ENCODE measurements at places on chromosomes 5 and 9. TPM values are rescaled to one million over a fixed set of nuclear protein-coding genes. Genes with fewer than 3 reads are reported as not detected.
A peak's percentile ranks its signal among the peaks of the same experiment; 100 is the strongest.

DNA sequence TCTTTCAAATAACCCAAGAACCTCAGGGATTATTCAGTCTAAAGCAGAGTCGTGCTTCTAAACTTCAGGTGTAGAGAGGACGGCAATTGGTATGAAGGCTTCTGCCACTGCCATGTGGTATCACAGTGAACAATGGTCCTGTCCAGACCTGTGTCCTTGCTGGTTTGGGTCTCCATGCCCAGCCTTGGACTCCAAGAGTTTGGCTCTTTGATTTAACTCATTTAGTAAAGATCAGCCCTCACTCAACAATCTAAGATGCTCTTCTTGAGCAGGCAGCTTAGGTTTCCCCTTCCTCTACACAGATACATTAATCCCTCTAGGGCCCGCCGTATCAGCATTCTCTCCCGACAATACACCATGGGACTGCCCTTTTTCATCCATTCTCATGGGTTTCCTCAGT is 518.0 kb downstream of the RAB3C start:
- DNase-seq: no peak

- DNase-seq: no peak
Observed at GRCh38 chr5:93192087-93192486, 388.9 kb downstream of the NR2F1-AS1 start.

GRCh38 chr9:126495411-126496180 is 118.1 kb upstream of the LMX1B start:
- DNase-seq: no peak

GRCh38 chr5:1522601-1523479 is 920 bp downstream of the LPCAT1 start:
- DNase-seq: peak; percentile 26

DNA sequence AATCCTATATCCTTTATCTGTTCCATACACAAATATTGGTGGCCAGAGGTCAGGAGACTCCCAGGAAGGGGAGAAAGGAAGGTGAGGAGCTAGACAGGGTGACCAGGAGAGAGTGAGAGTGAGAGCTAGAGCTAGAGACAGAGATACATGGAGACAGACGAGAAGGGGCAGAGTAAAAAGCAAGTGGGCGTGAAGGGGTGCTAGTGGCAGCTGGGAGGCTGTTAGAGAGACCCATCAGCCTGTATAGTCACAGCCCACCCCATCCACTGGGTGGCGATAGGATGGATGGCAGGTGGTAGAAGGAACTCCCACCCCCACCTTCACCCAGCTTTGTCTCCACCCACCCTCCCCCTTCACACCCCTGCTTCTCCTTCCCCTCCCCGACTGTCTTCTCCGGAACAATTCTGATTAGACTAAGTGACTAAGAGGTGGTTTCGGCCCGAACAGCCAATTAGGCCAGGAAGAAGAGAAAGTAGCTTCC is 32.8 kb downstream of the PCDH1 start:
- DNase-seq: peak; percentile 27

DNA sequence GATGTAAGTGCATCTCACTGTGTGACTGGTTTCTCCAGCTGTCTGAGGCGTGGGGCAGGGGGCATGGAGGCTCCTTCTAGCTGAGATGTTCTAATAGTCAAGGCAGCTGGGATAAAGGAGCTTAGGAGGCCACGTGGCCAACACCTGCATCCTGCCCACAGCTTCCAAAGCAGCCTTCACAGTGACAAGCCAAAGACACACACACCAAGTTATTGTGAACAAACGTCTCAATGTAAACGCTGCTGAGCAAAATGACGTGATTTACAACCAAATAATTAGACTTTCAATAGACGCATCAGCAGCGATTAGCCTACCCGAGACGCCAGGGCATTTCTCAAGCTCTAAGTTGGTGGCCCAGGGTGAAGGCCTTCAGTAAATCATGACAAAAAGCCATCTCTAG is 23.2 kb upstream of the SLC25A51 start:
- DNase-seq: no peak

- no peak for DNase-seq
Observed at GRCh38 chr5:44847206-44847852, 38.6 kb downstream of the MRPS30 start.

DNA sequence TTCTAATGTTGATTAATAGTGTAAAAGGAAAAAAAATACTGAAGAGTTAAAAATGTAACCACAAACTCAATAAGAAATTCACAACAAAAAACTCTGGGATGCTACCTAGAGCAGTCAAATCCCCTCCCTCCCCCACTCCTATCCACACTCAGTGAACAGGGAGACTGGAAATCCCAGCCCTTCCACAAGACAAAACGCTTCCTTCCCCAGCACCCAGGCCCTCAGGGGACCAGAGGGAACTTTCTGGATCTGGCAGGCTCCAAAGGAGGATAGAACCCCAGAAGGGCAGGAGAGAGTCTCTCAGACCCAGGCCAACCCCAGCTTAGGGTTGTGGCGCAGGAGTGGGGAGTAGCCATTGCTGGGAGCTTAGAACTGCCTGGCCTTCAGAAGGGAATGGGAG is 55.0 kb downstream of the DCP2 start:
- no peak for DNase-seq

- no peak for DNase-seq
Observed at GRCh38 chr5:148437249-148437648, 53.5 kb downstream of the FBXO38 start.

GRCh38 chr9:34963552-34963951 is 5.5 kb downstream of the PHF24 start:
- no peak for DNase-seq

DNA sequence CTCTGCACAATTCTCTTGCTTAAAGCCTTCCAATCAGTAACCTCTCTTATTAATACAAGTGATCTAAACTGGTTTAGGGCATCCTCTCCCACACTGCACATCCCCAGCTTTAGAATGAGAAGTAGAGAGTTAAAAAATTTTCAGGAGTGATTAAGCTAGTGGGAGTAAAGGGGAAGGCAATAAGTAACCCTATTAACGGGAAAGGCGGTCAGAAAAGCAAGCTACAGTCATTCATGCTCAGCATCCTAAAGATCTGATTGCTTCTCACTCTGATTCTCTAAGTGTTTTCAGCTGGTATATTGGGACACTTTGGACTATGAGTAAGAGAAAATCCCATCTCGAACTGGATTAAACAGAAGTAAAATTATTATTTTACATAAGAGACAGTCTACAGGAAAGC is 15.8 kb downstream of the CDH6 start:
- no peak for DNase-seq

DNA sequence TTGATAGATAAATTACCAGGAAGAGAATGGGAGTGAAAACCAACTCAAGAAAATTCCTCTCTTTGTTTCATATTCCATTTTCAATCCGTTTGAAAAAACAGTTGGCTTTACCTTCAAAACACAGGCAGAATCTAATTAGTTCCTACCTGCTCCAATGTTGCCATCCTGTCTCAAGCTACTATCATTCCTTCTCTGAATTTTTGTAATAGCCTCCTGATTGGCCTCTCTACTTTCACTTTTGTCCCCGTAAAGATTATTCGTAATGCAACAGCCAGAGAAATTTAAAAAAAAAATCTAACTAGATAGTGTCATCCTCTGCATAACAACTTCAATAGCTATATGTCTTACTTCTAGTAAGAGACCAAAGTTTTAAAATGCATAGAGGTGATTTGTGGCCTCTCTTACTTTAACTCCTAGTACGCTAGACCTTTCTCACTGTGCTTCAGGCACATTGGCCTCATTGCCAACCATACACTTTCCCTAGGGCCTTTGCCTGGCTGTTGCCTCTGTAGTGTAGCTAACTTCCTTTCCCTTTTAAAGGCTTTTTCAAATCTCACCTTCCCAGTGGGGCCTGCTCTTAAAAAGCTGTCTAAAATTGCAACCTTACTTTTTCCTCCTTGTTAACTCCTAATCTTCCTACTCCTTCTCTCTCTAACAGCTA is 311.3 kb upstream of the GRIN3A start:
- no peak for DNase-seq

- no peak for DNase-seq
Observed at GRCh38 chr5:10333154-10334006, 20.1 kb upstream of the MARCHF6 start.

- no peak for DNase-seq
Observed at GRCh38 chr9:14018081-14018480, 295.9 kb downstream of the NFIB start.

The KIF27 gene
- total RNA-seq: 2.6 TPM

The GLRA1 gene
- total RNA-seq: not detected

The FAM219A gene
- 13.8 TPM for total RNA-seq

The MARCOL gene
- not detected for total RNA-seq

The JMY gene
- total RNA-seq: 9.1 TPM
